ENCODE measurements at places on chromosomes 16 and 17. TPM values are rescaled to one million over a fixed set of nuclear protein-coding genes. Genes with fewer than 3 reads are reported as not detected.

The PPP1R27 gene
- 0.17 TPM for total RNA-seq

The PHB1 gene
- total RNA-seq = 131 TPM

The RTN4RL1 gene
- total RNA-seq = 11.6 TPM

GRCh38 chr17:41532947-41533570, 5.0 kb upstream of the KRT19 start:
- H3K36me3 ChIP-seq = no peaks in the 10 kb centered on the region
- no peak overlapping the region for H3K4me3 ChIP-seq
- peaks cover 4% of the 10 kb centered on the region for H3K4me1 ChIP-seq
- peaks cover 21% of the 10 kb centered on the region for H3K27me3 ChIP-seq
- DNase-seq = no peak

DNA sequence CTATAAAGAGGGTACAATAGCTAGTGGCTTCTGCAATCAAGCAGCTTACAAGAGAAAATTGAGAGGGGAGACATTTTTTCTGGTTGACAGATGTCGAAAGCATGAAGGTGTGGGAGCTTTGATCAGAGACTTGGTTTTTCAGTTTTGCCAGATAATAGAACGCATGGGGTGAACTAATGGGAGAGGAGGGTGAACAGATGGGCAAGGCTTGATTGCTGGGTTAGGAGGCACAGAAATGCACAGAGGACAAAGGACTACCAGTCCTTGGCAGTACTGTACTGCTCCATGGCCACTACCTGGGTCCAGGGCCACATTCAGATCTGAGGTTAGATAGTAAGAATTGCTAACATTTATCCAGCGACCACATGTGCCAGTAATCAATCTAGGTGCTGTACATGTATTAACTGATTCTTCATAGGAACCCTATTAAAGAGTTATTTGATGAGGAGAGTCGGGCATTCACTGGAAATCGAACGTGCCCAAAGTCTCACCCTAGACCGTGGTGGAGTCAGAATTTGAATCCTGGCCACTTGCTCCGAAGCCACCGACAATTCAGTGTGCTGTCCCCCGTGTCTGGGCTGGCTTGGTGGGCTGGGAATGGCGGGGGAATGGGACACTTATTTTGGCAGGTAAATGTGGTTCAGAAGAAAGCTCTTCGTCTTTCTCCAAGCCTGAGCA, 873 bp upstream of the KSR1 start:
- peaks cover 4% of the 10 kb centered on the region for H3K36me3 ChIP-seq
- no peak for DNase-seq
- H3K27me3 ChIP-seq = no peaks in the 10 kb centered on the region
- peak overlapping the region; percentile 42 for H3K4me3 ChIP-seq
- H3K4me1 ChIP-seq = peaks cover 34% of the 10 kb centered on the region
- no peak overlapping the region for H3K27ac ChIP-seq

DNA sequence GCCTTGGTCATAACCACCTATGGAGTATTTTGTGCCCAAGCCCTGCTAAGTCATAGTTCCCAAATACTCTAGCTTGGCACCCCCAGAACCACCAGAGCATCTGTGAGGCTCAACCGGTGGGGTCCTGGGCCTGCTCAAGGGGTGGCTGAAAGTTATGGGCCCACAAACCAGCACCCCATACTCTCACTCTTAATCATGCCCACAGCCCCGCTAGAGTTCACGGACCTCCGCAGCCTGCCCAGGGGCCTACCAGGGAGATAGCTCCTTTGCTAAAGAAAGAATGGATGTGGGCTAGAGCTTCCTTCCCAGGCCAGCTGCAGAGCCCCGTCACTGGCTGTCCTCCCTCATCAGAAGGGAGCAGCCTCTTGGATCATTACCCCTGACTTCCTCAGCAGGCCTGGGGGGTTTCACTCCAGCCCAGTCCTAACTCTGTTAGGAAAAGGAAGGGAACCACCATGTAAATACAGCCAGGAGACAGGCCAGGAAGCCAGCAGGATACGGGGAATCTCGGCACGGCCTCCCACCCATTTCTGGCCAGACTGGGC, 1.4 kb downstream of the GIT1 start:
- H3K27me3 ChIP-seq = no peaks in the 10 kb centered on the region
- H3K27ac ChIP-seq = peak overlapping the region; percentile 74
- no peak for DNase-seq
- peak overlapping the region; percentile 69 for H3K4me3 ChIP-seq
- H3K4me1 ChIP-seq = peaks cover 87% of the 10 kb centered on the region

GRCh38 chr17:63517825-63518534, 5.2 kb upstream of the KCNH6 start:
- H3K36me3 ChIP-seq = no peaks in the 10 kb centered on the region
- H3K27me3 ChIP-seq = peaks cover 6% of the 10 kb centered on the region
- no peak overlapping the region for H3K27ac ChIP-seq

DNA sequence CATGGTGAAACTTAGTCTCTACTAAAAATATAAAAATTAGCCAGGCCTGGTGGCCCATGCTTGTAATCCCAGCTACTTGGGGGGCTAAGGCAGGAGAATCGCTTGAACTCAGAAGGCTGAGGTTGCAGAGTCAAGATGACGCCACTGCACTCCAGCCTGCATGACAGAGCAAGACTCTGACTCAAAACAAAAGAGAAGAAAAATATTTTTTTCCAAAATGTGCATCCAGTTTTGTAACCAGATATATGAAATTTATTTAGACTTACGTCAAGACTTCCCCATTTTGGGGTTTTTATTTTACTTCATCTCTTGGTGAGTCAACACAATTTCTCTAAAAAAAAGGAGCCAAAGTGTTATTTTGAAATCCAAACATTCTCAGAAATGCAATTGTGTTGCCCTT, 5.5 kb upstream of the TM4SF5 start:
- DNase-seq = no peak
- no peak overlapping the region for H3K27ac ChIP-seq
- H3K36me3 ChIP-seq = no peaks in the 10 kb centered on the region
- no peaks in the 10 kb centered on the region for H3K4me1 ChIP-seq
- H3K27me3 ChIP-seq = peaks cover 3% of the 10 kb centered on the region

The ITPRIPL2 gene
- 18.5 TPM for total RNA-seq

DNA sequence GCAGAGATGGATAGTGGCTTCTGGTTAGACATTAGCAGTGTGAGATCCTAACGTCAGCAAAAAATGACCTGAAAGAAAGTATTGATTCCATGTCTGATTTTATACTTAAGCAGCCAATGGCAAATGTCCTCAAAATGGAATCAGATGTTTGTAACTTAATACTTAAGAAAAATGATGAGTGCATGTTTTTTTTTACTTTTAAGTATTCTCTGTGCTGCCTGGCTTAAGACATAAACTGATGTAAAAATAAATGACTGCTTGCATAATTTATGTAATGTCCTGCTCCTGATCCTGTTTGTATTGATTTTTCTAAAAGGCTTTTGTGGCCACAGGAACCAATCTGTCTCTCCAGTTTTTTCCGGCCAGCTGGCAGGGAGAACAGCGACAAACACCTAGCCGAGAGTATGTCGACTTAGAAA, 7.4 kb downstream of the CBFB start:
- H3K4me3 ChIP-seq = no peak overlapping the region
- no peak overlapping the region for H3K27ac ChIP-seq

The MRPL45 gene
- total RNA-seq = 36.3 TPM

DNA sequence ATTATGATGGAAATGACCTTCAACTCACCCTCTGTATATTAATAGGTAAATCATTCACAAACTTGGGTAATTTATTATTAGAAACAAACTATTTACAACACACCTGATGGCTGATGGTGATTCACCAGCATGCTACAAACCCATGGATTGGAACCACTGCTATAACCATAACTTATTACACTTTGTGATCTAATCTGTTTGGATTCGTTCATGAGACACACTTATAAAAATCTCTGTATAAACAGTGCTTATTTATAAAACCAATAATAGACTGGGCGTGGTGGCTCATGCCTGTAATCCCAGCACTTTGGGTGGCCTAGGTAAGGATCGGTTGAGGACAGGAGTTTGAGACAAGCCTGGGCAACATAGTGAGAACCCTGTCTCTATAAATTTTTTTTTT, 16.0 kb downstream of the SMIM36 start:
- H3K4me3 ChIP-seq = no peak overlapping the region
- no peaks in the 10 kb centered on the region for H3K36me3 ChIP-seq
- no peak for DNase-seq
- no peak overlapping the region for H3K27ac ChIP-seq
- H3K27me3 ChIP-seq = no peaks in the 10 kb centered on the region

- peaks cover 5% of the 10 kb centered on the region for H3K4me1 ChIP-seq
- no peaks in the 10 kb centered on the region for H3K36me3 ChIP-seq
- no peak for DNase-seq
- H3K4me3 ChIP-seq = no peak overlapping the region
- no peak overlapping the region for H3K27ac ChIP-seq
These were observed 36.9 kb downstream of the TEX2 start for GRCh38 chr17:64226132-64226531.

DNA sequence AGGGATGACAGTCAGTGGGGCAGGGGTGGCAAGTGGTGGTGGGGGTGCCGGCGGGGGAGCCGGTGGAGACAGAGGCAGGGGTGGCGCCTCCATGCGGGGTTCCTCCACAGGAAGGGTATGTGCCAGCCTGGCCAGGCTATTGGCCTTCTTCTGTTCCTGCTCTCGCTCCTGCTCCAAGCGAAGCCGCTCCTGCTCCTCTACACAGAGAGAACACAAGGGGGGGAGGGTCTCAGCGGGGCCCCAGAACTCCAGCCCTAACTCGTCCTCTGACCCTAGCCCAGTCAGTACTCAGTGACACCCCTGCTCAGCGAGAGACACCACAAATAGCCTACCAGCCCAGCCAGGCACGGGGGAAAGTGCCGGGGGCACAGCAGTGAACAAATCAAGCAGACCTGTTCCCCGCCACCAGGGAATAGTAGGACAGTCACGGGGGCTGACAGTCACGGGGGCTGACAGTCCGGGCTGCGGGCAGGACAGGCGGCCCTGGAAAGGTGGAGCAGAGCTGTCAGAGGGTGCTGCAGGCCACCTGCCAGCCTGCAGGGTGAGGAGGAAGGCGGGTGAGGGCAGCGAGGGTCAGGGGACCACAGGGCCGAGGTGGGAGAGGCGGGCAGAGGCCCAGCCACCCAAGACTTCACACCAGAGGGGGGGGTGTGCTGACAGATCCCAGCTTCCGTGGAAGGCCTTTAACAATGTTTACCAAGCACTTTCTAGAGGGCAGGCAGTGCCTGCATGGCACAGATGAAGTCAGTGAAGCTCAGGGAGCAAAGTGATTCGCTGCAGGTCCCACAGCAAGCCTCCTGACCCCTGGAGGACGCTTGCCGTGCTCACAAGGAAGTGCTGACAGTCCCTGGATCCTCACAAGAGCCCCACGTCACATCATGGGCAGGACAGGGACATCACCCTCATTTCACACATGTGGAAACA, 5.3 kb downstream of the MNT start:
- H3K4me1 ChIP-seq = peaks cover 80% of the 10 kb centered on the region
- no peak for DNase-seq
- peaks cover 22% of the 10 kb centered on the region for H3K36me3 ChIP-seq
- peak overlapping the region; percentile 99 for H3K27ac ChIP-seq
- H3K27me3 ChIP-seq = no peaks in the 10 kb centered on the region
